Smooth muscle cell of the pulmonary artery (primary cell): ENCODE measurements at places on chromosomes 16 and 17. TPM values are rescaled to one million over a fixed set of nuclear protein-coding genes. Genes with fewer than 3 reads are reported as not detected.

Gene RHBDF1
- total RNA-seq = 67.0 and 69.4 TPM in 2 replicates

Gene MT1G
- total RNA-seq = 1.3 TPM in 1 of 2 replicates, not detected in the other

Gene TIGD7
- 6.8 TPM in 2 replicates for total RNA-seq

Gene TLCD3B
- 0.10 and 0.26 TPM in 2 replicates for total RNA-seq

Gene TBC1D10B
- total RNA-seq = 36.3 and 42.3 TPM in 2 replicates

Gene NT5M
- total RNA-seq = 0.86 and 1.3 TPM in 2 replicates

Gene ASIC2
- total RNA-seq = 0.07 and 0.46 TPM in 2 replicates

Gene FBXL16
- 0.07 and 0.13 TPM in 2 replicates for total RNA-seq

Gene NFE2L1
- 302 and 435 TPM in 2 replicates for total RNA-seq

Gene CDH3
- total RNA-seq = 0.66 and 1.1 TPM in 2 replicates

Gene PRAC2
- not detected in 2 replicates for total RNA-seq

Gene TP53TG3C
- not detected in 2 replicates for total RNA-seq

Gene SETD1A
- total RNA-seq = 2.8 and 4.4 TPM in 2 replicates

Gene PRSS33
- total RNA-seq = not detected in 2 replicates

Gene KRT222
- total RNA-seq = not detected in 2 replicates

Gene CRYM
- 0.63 TPM in 1 of 2 replicates, not detected in the other for total RNA-seq

Gene PDILT
- total RNA-seq = not detected in 2 replicates

Gene CRHR1
- total RNA-seq = not detected in 2 replicates

Gene AXIN1
- total RNA-seq = 20.3 and 26.9 TPM in 2 replicates

Gene HSPB9
- 0.07 TPM in 2 replicates for total RNA-seq

Gene EIF5A
- 351 and 391 TPM in 2 replicates for total RNA-seq

Gene TEKT5
- 0.07 and 0.13 TPM in 2 replicates for total RNA-seq

Gene PERCC1
- total RNA-seq = not detected in 2 replicates

Gene C1QBP
- total RNA-seq = 92.9 and 119 TPM in 2 replicates

Gene ABCC12
- 0.26 TPM in 1 of 2 replicates, not detected in the other for total RNA-seq

Gene MYH2
- not detected in 2 replicates for total RNA-seq

Gene PITPNM3
- total RNA-seq = 2.4 and 3.8 TPM in 2 replicates
